ENCODE measurements at places on chromosomes 2 and 18. TPM values are rescaled to one million over a fixed set of nuclear protein-coding genes. Genes with fewer than 3 reads are reported as not detected.

DNA sequence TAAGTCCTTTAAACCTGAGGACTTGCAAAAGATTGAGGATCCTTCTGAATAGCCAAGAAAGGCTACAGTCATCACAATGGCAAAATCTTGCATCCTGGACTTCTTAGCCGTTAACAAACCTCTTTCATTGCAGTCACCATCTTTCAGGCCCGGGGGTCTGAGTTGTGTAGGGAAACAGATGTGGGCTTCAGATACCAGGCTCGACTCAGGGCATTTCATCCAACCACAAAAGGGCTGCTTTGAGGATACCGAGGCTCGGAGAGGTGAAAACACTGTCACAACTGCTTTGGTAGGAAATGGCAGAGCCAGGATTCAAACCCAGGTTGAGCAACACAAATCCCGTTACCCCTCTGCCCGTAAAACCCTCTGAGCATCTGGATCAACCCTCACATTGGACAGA is 147.4 kb downstream of the TFCP2L1 start:
- H3K36me3 ChIP-seq, result no peaks in the 10 kb centered on the region
- no peak overlapping the region for H3K27ac ChIP-seq
- no peaks in the 10 kb centered on the region for H3K27me3 ChIP-seq
- H3K4me3 ChIP-seq, result no peak overlapping the region
- no peak for DNase-seq

DNA sequence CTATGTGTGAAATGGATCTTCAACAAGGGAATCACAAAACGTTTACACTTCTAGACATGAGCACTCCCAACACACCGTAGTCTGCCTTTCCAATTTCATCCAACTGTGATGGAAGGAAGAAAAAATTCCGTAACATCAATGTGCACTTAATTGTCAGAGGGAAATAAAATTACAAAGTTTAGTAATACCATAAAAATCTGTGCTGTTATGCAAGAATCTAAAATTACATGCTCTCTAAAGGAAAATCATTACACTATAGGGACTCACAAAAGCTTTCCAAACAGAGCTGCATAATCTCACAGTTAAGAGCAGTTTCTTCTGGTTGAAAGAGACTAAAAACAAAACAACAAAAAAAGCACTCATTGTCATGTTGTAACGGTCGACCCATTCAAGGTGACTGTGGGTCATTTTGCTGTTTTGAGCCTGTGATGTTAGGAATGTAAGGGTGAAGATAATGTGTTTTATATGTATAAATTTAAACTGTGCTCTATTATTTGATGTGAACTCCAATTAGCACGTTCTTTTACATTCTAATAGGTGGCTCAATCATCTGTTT is 698.0 kb downstream of the TDRD15 start:
- H3K27ac ChIP-seq, result no peak overlapping the region
- DNase-seq, result no peak
- no peaks in the 10 kb centered on the region for H3K4me1 ChIP-seq
- H3K36me3 ChIP-seq, result no peaks in the 10 kb centered on the region
- H3K27me3 ChIP-seq, result no peaks in the 10 kb centered on the region

The OXER1 gene
- not detected for total RNA-seq

The G6PC2 gene
- not detected for total RNA-seq

DNA sequence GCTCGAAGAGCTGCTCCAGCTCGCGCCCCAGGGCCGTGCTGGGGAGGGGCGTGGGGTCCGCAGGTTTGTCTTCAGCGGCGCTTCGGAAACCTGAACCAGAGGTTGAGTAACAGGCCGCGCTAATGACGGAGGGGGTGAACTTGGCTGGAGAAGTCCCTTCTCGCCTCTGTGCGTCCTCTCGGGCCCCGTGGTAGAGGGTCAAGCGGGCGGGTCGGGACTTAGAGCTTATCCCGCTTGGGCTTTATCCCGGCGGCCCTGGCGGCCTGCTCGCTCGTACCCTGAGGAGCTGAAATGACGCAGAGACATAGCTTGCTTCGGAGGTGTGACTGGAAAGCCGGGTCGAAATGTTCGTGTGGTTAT is 479 bp downstream of the RNMT start:
- peaks cover 33% of the 10 kb centered on the region for H3K4me1 ChIP-seq
- peak overlapping the region; percentile 89 for H3K4me3 ChIP-seq
- peak; percentile 11 for DNase-seq
- H3K36me3 ChIP-seq, result peaks cover 8% of the 10 kb centered on the region
- no peaks in the 10 kb centered on the region for H3K27me3 ChIP-seq
- H3K27ac ChIP-seq, result peak overlapping the region; percentile 86

The GPR75 gene
- 1.6 TPM for total RNA-seq

DNA sequence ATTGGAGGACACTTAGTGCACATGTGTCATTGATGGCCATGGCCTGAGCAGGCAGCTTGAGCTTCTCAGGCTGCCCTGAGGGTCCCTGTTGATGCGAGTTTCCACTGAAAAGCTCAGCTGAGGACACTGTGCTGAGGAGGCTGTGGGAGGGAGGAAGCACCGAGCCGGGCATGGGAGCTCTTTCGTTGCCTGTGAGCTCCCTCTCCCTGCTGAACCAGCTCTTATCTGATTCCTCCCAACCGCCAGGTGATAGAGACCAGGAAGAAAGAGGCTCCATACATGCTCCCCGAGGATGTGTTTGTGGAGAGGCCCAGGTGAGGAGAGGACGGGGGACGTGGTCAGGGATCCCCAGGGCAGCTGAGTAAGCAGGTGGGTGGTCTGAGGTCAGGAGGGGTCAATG is 27.3 kb downstream of the POMC start:
- H3K4me1 ChIP-seq, result no peaks in the 10 kb centered on the region
- peaks cover 2% of the 10 kb centered on the region for H3K27me3 ChIP-seq
- no peak for DNase-seq
- H3K27ac ChIP-seq, result no peak overlapping the region

The FOXD4L1 gene
- total RNA-seq, result not detected

Measured in CD4-positive, alpha-beta T cell (primary cell).